ENCODE measurements at places on chromosomes 5 and 9.

GRCh38 chr5:78280261-78280660, 14.2 kb downstream of the AP3B1 start:
- DNase-seq: no peak

GRCh38 chr5:34483442-34484033, 172.6 kb upstream of the RAI14 start:
- no peak for DNase-seq

DNA sequence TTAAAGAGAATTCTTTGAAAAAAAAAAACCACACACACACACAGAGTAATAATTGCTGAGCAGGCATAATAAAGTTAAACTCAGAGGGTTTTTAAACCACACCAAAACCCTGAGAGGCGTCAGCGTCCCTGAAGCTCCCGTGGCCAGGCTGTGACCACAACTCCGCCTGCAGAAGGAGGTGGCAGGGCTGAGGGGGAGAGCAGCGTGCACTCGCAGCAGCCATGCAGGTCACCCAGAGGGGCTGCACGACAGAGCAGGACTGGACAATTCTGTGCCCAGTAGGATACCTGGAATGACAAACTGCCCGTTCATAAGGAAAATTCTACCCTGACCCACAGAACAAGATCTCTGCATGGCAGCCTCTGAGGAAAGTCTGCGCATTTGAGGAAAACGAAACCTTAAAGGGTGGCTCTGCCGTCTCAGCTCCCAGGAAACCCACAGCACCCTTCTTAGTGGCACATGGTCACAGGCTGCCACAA, 44.0 kb downstream of the ROR2 start:
- no peak for DNase-seq

GRCh38 chr5:31193591-31194467, at the start of gene CDH6:
Gene CDH6, plus strand, starts transcription at chr5:31193686. Its CDS starts 73,788 bp downstream, at chr5:31267474.
- DNase-seq: no peak

- no peak for DNase-seq
Measured at GRCh38 chr9:23321049-23321448, 505.0 kb downstream of the ELAVL2 start.

GRCh38 chr9:114592356-114592755, 4.8 kb downstream of the ATP6V1G1 start:
- DNase-seq: peak; percentile 42

GRCh38 chr5:171926311-171926710, 80.1 kb downstream of the FBXW11 start:
- no peak for DNase-seq

GRCh38 chr5:174045470-174046025, at the start of gene NSG2:
Gene NSG2, plus strand, starts transcription at chr5:174045706. Its CDS starts 1,050 bp downstream, at chr5:174046756.
- no peak for DNase-seq

- no peak for DNase-seq
Measured at GRCh38 chr5:65986050-65986451, 59.7 kb downstream of the ERBIN start.

DNA sequence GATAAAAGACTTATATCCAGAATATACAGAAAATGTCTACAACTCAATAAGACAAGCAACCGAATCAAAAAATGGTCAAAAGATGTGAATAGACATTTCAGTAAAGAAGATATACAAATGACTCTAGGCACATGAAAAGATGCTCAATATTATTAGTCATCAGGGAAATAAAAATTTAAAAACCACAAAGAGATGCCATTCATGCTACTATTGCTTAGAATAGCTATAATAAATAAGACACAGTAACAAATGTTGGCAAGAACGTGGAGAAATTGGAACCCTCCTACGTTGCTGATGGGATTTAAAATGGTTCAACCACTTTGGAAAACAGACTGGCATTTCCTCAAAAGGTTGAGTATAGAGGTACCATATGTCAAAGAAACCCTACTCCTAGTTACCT, 39.8 kb downstream of the POLK start:
- DNase-seq: no peak

DNA sequence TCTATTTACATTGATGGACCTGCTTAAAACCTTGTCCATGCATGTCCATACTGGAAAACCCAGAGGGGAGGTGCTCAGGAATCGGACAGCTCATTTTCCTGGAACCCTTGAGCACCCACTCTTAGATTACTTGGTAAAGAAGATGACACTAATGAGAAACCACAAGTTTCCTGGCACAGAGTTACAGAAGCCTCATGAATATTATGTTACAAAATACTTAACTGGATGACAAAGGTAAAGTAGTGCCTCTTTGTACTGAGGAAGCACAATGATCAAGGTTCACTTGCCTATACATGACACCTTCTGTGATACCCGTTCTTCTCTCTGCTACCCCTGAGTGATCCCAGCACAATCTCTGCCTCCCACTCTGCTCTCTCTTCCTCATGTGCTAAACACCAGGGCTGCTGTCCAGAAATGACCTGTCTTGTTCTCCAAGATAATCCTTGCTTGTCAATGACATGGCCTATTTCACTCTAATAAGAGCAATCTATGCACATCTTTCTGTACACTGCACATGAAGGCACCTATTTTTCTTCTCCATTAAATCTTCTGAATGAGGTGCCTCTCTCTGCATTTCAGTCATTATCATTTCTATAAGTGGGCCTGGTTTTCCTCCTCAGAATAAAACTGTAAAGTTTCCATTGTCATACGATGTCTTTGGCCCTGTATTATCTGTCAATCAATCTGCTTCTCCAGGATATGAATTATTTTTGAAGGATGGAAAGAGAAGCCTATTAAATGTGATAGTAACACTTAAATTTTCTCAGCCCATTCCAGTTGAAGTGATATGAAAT, 684.0 kb upstream of the ACO1 start:
- no peak for DNase-seq

GRCh38 chr9:1273859-1274258, 223.7 kb downstream of the DMRT2 start:
- DNase-seq: no peak

GRCh38 chr9:37939575-37940095, 35.7 kb upstream of the SLC25A51 start:
- DNase-seq: no peak

- DNase-seq: no peak
Measured at GRCh38 chr5:119358530-119358900, 2.7 kb downstream of the TNFAIP8 start.

DNA sequence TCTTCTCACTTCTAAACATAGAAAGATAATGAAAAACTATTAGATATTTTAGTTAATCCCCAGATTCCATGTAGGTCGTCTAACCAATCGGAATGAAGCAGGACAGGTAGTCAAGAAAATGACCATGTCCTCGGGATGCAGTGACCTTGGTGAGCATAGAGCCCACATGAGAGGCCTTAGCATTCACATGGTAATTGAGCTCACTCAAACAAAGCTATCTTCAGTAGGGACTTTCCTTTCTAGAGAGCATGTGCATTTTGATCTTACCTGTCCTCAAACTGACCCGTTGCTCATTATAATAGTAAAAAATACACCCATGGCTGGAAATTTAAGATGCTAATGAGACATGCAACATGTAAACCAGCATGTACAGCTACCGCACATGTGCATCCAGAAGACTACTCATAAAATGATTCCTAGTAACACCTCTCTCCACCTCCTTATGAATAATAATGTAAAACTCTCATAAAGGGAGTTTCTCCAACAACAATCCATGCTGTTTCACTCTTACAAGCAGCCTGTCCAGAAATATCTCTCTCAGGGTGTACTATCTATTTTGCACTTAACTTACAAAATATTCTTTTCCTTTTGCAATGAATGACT, 274.0 kb upstream of the CDH9 start:
- no peak for DNase-seq

DNA sequence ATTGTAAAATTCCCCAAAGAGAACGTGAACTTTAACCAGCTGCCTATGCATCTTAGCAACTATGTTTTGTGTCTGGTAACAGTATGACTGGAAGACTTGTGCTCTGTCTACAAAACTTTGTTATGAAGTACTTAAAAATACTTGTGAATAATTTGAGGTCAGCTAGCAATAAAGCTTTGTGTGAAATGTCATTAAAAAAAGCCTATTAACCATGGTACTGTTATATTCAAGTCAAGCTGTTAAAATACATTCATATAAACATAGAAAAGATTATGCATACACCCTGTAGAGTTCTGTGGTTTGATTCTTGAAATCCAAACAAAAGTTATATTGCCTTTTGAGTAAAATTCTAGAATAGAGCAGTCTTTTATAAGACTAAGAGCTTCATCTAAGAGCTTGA, 60.1 kb downstream of the VCAN start:
- DNase-seq: no peak

DNA sequence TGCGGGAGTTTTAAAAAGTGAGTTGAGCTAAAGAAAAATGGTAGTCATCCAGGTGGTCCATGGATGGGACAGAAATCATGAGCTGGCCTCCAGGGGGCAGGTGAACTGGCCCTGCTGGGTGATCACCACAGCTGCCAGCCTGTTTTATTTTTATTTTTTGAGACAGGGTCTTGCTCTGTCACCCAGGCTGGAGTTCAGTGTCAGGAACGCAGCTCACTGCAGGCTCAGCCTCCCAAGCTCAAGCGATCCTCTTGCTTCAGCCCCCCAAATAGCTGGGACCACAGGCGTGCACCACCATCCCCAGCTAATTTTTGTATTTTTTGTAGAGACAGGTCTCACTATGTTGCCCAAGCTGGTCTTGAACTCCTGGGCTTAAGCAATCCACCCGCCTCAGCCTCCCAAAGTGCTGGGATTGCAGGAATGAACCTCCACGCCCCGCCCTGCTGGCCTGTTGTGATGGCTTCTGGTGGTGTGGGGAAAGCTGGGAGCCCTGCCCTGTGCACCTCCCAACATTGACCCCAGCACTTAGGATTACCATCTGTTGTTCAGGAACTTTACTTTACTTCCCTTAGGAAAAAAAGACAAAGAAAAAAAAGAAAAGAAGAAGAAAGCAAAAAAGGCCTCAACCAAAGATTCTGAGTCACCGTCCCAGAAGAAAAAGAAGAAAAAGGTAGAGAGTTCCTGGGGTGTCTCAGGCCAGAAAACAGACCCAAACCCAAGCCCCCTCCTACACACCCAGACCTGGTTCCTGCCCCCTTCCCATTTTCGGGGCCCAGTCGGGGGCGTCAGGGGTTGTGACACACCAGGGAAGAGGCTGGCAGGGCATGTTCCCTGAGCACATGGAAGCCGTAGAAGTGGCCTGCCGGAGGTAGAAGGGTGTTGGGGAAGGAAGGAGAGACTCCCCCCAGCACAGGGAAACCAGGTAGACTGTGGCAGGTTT, 14.7 kb downstream of the CD74 start:
- no peak for DNase-seq

DNA sequence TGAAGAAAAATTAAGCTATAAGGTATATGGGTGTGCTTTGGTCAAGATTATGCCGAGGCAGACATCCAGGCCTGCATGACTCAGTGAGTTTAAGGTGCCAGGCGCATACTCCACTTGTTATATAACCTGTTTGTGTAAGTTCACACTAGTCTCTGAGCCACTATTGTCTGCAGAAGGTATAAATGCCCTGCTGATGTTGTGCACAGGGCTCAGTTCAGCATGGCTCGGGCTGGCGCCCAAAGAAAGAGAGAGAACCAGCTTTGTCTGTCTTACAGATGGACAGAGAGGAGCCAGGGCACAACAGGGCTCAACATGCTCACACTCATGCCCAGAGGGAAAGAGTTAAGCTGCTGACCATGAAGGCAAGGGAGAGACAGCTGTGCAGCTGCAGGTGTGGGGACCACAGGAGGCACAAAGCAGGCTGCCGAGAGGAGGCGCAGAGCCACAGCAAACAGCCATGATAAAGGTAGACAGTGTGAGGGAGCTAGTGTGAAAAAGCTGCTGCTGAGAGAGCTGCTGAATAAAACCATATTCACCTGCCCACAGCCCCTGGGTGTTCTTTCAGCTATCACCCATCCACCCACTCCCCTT, 1587.6 kb upstream of the C9orf72 start:
- no peak for DNase-seq

GRCh38 chr5:10631316-10631996, 67.6 kb downstream of the ANKRD33B start:
- DNase-seq: no peak
